ENCODE measurements at places on chromosomes 7 and 10.

GRCh38 chr10:17409170-17409733 is 45.1 kb downstream of the ST8SIA6 start:
- DNase-seq: no peak

DNA sequence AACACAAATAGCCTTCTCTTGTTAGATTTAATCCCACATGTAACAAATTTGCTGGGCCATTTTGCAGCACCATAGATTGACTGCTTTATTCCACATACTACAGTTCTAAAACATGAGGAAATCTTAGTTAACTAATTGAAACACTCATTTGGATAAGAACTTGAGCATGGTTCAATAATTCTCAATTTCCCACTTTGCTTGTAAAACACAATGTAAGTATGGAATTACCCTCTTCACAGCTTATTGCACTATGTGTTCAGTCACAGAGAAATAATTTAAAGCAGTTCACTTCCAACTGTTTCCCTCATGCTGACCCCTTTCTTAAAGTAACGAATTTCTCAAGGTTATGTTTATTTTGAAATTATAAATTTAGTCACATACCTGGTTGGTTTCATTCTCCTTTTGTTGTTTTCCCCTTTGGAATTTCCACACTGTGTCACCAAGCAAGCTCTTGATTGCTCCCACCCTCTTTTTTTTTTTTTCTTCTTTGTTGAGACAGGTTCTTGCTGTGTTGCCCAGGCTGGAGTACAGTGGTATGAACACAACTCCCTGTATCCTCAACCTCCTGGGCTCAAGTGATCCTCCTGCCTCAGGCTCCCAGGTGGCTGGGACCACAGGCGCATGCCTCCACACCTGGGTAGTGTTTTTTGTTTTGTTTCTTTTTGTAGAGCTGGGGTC is 425.4 kb downstream of the EXOC4 start:
- no peak for DNase-seq

GRCh38 chr10:73887294-73888039 is 13.1 kb upstream of the CAMK2G start:
- DNase-seq: no peak

GRCh38 chr10:11010582-11010981 is 7.1 kb upstream of the CELF2 start:
- DNase-seq: no peak

- no peak for DNase-seq
Measured at GRCh38 chr10:19828278-19829049, 12.2 kb downstream of the PLXDC2 start.

- DNase-seq: no peak
Measured at GRCh38 chr7:137877027-137877675, 30.4 kb upstream of the DGKI start.

GRCh38 chr7:1858435-1859265 is 188.6 kb downstream of the ELFN1 start:
- DNase-seq: no peak

- no peak for DNase-seq
Measured at GRCh38 chr7:23055582-23056178, 41.8 kb upstream of the HYCC1 start.

- no peak for DNase-seq
Measured at GRCh38 chr7:142614116-142614515, 135.2 kb upstream of the PRSS1 start.

GRCh38 chr7:101596898-101597297 is 32.2 kb downstream of the MYL10 start:
- no peak for DNase-seq

DNA sequence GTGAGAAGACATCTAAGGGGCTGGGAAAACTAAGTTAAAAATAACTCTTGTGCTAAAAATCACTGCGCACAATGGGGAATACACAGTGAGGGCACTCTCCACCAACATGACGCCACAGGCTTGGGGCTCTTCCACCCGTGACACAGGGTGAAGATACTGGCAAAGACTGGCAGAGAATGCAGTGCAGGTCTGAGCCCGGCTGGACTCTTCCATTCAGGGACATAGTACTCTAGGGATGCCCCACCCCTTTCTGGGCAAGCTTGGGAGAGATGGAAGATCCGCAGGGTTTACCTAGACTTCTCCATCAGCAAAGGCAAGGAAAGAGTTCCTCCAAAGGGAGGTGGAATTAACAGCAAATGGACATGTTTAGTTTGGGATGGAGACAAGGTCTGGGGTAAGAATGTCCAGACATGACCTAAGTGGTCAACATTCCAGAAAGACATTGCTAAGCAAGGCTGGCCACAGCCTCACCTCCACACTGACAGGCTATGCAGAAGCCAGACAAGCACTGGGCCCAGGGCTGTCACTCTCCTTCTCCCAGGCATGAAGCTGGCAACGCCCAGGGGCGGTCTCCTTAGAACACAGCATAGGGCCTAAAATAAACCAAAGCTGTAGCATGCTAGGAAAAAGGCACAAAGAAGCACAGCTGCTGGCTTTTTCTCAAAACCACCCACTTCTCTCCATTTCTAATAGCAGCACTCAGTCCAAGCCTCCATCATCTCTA is 28.1 kb downstream of the XPNPEP1 start:
- no peak for DNase-seq

DNA sequence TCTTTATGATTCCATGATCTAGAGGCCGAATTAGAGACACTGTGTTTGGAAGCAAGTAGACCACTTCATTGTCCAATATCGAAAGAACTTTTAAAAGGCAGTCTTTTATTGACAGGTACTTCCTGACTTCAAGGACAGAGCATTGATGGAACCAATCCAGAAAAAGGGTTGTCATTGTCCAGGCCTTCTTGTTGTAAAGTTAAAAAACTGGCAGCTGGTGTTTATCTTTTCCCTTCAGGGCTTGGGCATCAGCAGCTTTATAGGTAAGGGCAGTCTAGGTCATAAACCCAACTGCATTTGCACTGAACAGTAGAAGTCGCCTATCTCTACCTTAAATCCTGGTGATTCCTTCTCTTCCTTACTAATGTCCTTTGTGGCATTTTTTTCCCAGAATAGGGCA is 95.6 kb downstream of the ST7 start:
- DNase-seq: no peak

DNA sequence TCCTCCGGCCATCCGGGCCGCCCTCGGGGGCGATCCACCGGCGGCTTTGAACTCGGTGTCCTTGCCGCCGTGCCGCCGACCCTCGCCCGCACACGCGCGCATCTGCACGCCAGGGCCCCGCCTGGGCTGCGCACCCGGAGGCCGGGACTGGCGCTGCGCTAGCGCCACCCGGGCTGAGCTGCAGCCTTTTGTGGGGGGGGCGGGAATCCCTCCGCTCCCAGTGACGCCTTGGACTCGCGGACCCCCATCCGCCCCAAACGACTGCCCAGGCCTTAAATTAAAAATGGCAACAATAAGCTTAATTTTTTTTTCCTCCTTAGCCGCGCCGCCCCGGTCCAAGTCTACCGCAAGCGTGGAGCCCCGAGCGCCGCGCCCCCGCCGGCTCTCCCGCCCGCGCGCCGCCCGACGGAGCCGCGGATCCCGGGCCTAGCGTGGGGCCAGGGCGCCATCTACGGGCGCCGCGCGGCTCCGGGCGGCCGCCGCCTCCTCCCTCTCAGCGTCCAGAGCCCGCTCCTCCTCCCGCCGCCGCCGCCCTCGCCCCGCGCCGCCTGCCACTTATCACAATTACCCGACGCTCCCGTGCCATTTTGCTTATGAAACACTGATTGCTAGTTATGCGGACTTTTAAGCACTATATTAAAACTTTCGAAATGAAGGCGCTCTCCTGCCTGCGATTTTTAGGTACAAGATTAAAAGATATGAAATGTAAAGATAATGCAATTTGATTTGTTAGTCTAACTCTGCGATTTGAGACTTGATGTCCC is 7.5 kb upstream of the EBF3 start:
- no peak for DNase-seq

- no peak for DNase-seq
Measured at GRCh38 chr10:89640241-89640640, 4.8 kb downstream of the PANK1 start.

DNA sequence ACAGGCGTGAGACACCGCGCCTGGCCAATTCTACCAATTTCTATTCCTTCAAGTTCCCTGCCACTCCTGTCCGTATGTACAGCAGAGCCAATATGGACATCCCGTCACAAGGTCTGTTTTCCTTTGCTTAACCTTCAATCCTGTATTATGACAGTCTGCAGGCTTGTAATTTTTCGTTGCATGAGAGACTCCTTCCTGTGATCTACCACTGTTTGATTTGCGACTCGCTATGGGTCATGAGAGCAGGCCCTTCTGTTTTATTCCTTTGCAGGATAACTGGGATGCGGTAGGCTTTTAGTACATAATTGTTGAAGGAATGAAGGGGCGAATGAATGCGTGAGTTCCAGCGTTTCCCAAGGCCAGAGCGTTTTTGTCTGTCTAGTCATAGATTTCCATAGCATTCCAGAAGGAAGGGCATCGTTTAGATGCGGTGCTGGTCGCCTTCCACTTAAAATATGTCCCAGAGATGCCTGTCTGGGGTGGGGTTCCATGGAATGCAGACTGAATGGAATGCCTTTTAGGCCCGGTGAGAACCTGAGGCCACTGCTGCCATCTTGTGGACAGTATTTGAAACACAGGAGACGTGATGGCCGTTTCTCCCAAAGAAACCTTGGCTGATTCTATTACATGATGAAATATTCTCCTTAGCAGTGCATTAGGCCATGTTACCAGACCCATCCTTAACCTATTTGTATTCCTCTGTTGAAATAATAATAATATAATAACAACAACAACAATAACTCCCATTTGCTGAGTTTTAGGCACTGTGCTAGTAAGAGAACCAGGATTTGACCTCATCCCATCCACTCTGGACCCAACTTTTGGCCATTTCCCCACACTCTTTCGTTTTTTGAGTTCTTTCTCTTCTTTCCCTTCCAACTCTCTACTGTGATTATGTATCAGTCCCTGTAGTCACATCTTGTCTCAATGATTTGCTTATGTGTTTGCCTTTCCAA is 193.2 kb downstream of the MYOF start:
- DNase-seq: no peak

DNA sequence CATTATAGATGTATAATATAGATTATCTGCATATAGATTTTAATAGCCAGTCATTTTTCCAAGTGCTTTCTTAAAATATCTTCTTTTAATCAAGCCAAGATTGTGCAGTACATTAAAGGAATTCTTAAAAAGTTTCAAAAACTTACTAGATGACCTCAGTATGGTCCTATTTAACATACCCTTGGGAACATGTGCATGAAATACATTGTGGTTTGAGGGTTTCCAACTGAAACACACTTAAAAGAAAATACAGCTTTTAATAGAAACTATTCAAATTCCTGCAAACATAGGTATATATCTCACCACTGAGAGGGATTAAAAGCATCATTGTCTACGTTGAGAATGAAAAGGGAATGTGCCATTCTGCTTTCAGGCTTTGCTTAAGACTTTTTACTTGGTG is 364.9 kb downstream of the SUGCT start:
- no peak for DNase-seq

DNA sequence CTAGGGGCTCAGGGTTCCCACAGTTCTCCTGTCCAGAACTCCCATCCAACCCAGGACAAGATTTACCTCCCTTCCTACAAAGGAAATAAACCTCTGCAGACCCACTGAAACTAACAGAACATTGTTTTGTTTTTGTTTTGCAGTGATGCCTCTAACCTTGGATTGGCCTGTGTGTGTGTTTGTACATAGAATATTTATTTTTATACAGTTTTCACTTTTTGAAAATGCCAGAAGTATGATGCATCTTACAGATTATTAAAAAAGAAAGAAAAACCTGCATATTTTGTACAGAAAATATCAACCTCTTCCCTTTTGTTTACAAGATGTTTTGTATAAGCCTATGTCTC is 94.1 kb upstream of the MACROH2A2 start:
- no peak for DNase-seq

DNA sequence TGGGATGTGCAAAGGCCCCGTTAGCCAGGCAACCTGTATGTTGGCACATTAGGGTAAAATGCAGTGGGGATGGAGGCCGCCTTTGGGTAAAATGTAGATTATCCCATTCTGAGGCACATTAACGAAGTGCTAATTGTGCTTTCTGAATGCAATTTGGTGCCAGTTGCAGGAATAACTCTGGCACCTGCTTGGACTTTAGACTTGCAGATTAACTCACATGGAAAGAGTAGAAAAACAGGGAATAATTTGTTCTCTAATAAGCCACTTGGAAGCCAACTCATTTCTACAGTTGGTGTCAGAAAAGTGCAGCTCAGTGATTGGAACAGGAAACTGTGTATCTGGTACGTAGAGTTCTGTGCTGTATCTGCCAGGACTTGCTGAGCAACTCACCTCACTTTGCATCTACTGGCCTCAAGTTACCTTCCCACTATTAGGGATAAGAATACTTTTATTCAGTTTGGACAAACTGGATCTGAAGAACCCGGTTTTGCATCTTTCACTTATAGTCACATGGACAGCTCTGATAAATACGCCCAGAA is 377.4 kb upstream of the PODXL start:
- DNase-seq: no peak

- no peak for DNase-seq
Measured at GRCh38 chr7:148104924-148105323, 485.6 kb upstream of the C7orf33 start.

GRCh38 chr10:8534096-8534495 is 479.6 kb downstream of the GATA3 start:
- DNase-seq: no peak

- DNase-seq: no peak
Measured at GRCh38 chr7:124956160-124956559, 26.5 kb upstream of the POT1 start.

- DNase-seq: no peak
Measured at GRCh38 chr10:132555648-132556575, 18.3 kb downstream of the INPP5A start.

DNA sequence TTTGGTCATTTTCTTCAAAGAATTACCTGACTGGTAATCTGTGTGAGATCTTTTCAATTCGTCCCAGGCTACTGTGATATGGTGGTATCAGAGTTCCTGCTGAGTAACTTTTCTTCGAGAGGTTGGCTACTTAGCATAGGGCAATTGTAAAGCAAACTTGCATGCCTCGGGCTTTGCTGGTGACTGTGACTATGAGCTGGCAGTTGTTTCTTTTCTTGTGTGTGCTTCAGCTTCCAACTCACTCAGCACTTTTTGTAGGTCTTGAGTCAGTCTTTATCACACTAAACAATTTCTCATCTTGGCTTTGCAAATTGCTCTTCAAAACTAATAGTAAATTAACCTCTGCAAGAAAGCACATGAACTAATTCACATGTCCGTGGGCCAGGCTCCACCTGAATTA is 44.3 kb downstream of the PRR15 start:
- no peak for DNase-seq

DNA sequence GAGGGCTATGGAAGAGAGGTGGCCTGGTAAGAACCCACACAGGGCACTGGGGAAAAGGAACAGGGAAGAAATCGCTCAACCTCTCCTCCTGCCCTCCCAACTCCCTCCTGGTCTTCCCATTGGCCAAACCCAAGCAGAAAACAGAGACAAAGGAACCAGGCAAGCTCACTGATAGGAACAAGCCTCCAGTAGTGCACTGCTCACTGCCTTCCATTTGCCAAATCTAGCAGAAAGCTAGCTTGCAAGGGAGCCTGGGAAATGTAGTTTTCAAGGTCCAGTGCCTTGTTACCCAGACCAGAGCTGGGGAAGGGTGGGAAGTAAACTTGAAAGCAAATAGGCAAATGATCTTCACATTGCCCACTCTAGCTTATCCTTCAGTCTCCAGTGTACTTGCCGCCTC is 556.1 kb upstream of the AUTS2 start:
- DNase-seq: no peak

- no peak for DNase-seq
Measured at GRCh38 chr10:44030132-44030531, 354.8 kb downstream of the CXCL12 start.

- DNase-seq: no peak
Measured at GRCh38 chr7:91973639-91974038, 33.0 kb downstream of the AKAP9 start.

GRCh38 chr7:51009716-51010496 is 227.2 kb upstream of the GRB10 start:
- DNase-seq: no peak

Data from activated naive CD4-positive, alpha-beta T cell (primary cell).